ENCODE measurements at places on chromosomes 12 and 14. TPM values are rescaled to one million over a fixed set of nuclear protein-coding genes. Genes with fewer than 3 reads are reported as not detected.

GRCh38 chr12:51683763-51684357, 92.8 kb downstream of the SCN8A start:
- no peaks in the 10 kb centered on the region for H3K27me3 ChIP-seq
- peak overlapping the region; percentile 10 for H3K4me3 ChIP-seq
- peak; percentile 59 for DNase-seq
- H3K27ac ChIP-seq, result peak overlapping the region; percentile 62
- peaks cover 78% of the 10 kb centered on the region for H3K4me1 ChIP-seq

DNA sequence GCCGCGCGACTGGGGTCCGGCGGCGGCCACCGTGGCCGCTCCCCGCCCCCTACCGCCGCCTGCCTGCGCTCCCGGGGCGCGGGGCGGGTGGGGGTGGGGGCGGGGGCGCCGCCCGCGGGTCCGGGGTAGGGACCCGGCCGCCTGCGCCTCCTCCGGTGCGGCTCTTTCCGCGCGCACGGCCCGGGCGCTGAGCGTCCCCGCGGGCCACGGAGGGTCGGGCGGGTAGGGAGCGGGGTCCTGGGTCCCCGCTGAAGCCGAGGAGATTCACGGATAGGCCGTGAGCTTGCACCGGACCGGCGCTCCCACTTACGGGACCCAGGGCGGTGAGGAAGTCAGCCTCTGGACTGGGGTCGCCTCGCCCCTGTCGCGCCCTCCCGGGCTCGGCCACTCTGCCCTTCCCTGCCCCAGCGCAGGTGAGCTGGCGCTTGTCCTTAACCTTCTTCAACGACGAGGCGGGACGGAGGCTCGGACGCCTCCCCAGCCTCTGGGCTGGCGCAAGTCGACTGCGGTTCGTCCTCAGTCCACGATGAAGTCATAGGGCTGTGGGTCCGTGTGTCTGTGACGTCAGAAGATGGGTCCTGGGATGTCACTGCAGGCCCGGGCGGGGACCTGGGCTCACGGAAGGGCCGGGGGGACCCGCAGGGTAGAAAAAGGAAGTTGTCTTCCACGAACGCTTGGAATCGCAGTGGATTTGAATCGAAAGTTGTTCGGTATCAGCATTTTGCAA, 514 bp downstream of the FBXO34 start:
- peak overlapping the region; percentile 91 for H3K4me3 ChIP-seq
- peak overlapping the region; percentile 92 for H3K27ac ChIP-seq
- no peaks in the 10 kb centered on the region for H3K36me3 ChIP-seq

- peak; percentile 20 for DNase-seq
- 0 out of 2 replicates have a peak, but pooled peaks cover 5% of the 10 kb centered on the region for H3K36me3 ChIP-seq
- no peak overlapping the region for H3K4me3 ChIP-seq
- H3K4me1 ChIP-seq, result peaks cover 18% of the 10 kb centered on the region
Observed at GRCh38 chr14:101400830-101401229, 160.5 kb upstream of the DIO3 start.

- H3K4me1 ChIP-seq, result peaks cover 8% of the 10 kb centered on the region
- H3K4me3 ChIP-seq, result no peak overlapping the region
- no peak for DNase-seq
- H3K36me3 ChIP-seq, result no peaks in the 10 kb centered on the region
Observed at GRCh38 chr12:3568695-3569094, 77.7 kb downstream of the PRMT8 start.

The EML1 gene
- total RNA-seq, result 26.8 TPM

The CISTR gene
- total RNA-seq, result not detected

The DUSP6 gene
- total RNA-seq, result 63.7 TPM

The BATF gene
- not detected for total RNA-seq
